T-helper 22 cell (primary cell): ENCODE measurements at places on chromosomes 11 and 22.
A peak's percentile ranks its signal among the peaks of the same experiment; 100 is the strongest.

DNA sequence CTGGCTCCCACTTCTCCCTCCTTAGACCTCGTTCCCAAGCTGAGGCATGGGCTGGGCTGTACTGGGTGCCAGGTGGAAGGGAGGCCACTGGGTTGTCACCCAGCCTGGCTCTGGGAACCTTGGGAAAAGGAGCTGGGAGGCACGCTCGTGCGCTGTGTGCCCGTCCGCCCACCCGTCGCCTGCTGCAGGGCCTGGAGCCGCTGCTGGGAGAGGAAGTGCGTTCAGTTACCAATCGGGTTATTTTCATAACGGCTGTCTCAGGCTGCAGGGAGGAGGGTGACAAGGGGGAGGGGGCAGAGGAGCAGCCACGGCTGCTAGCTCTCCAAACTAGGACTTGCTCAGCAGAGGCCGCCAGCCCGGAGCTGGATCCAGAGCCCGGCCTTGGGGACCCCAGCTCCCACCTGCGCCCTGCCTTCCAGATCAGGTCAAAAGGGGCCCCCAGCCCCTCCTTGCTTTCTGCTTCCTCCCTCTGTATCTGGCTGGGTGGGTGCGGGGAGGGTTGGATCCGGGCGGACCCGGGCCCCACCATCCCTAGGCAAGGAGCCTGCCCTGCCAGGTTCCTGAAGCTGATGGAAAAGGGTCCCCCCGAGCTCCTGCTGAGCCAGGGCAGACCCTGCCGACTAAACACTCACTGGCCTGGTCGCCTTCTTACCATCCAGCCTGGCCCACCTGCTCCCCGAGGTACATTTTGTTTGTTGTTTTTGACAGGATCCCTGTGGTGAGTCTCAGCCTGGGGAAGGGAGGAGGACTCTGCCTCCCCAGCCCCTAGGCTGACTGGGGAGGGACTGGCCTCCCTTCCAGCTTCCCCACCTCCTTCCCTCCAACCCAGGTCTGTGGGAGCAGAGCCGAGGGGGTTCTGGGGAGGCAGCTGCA lies 14.3 kb downstream of the DGKZ start:
- DNase-seq = peak; percentile 42

DNA sequence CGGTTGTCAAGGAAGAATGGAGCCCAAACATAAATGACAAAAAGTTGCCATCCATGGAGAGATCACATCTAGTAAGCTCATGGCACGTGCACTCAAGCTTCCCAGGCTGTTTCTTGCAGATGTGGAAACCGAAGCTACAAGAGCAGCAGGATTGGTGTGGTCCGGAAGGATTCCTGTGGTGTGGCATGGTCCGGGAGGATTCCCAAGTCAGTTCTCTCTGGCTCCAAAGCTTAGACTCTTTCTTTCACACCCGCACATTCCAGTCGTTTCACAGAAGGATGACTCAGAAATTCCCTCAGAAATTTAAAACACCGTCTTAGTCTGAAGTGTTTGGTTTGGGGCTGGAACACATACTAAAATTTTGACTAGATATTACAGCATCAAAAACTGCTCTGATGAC lies 78.0 kb upstream of the DRD2 start:
- DNase-seq = no peak

DNA sequence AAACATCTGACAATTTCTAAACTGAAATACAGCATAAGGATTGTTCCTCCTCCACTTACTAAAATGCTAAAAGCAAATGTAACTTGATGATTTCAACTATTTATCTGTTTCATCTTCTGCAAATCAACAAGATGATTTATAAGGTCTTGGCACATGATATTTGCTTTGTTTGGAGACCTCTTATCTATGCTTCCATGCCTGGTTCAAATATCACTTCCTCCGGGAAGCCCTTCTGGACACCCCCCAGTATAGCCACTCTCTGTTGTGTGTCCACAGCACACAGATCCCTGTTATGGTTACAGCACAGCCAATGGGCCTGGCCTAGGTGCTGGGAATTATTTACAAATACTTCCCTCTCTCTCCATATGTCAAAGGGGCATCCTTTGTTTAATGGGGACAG lies 114.8 kb downstream of the C11orf58 start:
- DNase-seq = no peak

DNA sequence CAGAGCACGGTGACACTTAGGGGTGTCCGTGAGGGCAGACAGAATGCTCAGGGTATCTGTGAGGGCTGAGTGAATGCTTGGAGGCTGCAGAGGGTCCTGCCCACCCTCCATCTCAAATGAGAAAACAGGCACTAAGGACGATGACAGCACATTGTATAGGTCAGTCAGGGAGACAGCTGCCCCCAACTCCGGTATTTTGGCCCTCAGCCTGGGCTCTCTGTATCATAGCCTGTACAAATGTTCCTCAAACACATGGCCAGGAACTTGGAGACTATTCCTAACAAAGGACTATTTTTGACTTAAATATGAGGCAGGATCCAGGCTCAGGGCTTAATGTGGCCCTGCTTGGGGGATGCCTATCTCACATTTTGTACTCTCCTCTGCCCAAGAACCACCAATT lies 145.4 kb downstream of the OPCML start:
- no peak for DNase-seq
